ENCODE measurements at places on chromosomes 5 and 9.
A peak's percentile ranks its signal among the peaks of the same experiment; 100 is the strongest.

- DNase-seq = no peak
Measured at GRCh38 chr5:77635917-77636640, 2.4 kb downstream of the OTP start.

- no peak for DNase-seq
Measured at GRCh38 chr5:45601424-45601823, 94.8 kb downstream of the HCN1 start.

GRCh38 chr5:66144834-66145390 is 812 bp downstream of the SREK1 start:
- no peak for DNase-seq

DNA sequence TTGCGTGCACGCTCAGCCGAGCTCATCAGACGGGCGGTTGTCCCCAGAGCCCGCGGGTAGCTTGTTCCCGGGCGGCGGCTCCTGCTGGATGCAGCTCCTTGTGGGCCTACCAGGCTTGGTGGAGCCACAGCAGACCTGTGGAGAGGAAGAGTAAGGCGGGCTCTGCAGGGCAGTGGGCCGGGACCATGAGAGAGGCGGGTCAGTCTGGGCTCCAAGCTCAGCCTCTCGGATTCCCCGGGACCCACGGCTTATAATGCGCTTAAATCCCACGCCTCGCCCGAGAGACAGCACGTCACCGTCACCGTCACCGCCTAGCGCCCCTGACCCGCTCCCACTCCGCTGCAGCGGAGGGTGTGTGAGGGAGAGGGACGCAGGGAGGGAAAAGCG is 1.9 kb upstream of the ANKRD18A start:
- DNase-seq = peak; percentile 17

DNA sequence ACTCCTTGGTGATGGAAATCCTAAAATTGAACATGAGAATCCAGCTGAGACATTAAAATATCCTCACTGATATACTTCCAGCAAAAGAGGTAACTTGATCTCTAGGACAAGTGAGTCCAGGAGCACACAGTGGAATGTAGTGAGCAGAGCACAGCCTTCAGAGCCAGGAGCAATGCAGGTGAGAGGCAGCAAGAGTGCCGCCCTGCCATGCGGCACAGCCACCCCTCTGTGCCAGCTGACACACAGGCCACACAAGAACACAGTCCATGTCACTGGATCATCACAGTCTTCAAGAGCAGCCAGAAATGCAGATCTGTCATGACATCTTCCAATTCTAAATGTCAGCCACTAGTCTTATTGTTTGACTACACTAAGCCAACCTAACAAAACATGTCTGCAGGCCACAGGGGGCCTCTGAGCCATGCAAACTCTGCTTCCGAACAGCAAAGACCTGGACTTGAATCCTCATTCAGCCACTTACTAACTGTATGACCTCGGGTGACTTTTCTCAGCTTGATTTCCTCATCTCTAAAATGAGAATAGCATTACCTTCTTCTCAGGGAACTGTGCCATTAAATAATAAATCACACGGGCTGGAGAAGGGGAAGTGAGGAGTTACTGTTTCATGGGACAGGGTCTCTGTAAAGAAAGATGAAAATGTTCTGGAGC is 47.0 kb downstream of the CCDC125 start:
- DNase-seq = no peak

- no peak for DNase-seq
Measured at GRCh38 chr9:27165068-27165467, 56.0 kb downstream of the TEK start.

- DNase-seq = peak; percentile 75
Measured at GRCh38 chr5:155735388-155735787, 591.6 kb upstream of the SGCD start.

DNA sequence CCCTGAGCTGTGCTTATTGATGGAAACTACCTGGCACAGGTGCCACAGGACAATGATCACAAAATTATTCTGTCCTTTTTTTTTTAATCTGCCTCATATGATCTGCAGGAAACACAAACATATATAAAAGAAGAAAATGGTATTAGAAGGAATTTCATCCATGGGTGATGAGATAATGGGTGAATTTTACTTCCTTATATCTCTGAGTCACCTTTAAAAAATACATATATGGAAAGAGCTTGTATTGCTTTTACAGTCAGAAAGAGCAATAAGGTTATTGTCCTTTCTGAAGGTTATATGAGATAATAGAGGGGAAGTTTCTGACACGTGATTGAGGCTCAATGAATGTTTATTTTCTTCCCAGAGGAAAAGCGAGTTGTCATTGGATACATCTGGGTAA is 31.6 kb downstream of the NEURL1B start:
- DNase-seq = no peak

DNA sequence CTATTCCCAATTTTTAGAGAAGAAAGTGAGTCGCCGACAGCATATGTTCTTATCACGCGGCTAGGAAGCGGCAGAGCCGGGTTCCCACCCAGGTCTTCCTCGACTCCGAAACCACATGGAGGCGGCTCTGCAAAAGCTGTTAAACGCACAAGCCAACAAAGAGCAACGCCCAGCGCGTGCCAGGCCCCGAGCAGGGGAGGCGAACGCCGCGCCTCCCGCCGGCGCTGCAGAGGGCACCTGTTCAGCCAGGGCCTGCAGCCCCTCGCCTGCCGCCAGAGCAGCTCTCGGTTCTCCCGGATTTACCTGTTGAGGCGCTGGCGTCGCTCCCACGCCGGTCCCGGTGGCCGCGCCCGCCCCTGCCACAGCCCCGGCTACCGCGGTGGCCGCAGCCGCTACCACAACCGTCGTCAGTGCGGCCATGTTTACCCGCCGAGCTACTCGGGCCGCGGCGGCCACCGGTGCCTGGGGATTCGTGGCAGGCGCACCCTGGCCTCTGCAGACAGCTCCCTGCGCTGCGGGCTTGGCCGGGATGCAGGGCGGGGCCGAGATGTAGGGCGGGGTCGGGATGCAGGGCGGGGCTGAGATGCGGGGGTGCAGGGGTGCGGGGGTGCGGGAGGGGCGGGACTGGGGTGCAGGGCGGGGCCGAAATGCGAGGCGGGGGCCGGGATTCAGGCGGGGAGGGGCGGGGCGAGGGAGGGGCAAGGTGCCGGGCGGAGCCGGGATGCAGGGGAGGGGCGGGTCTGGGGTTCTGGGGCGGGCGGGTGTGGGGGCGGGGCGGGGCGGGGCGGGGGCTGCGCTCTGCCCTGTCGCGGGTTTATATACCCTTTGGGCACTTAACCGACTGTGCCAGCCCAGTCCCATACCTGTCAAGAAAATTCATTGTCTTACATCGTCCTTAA is at the start of gene CCDC112:
TSS of gene CCDC112 (minus strand) at position 531 of the 899 bp plus-strand sequence. CDS start at position 420, 111 bp downstream.
- peak; percentile 94 for DNase-seq

- no peak for DNase-seq
Measured at GRCh38 chr5:64968591-64969110, 199.9 kb downstream of the CWC27 start.

- DNase-seq = no peak
Measured at GRCh38 chr9:36893184-36893583, 140.9 kb downstream of the PAX5 start.

- DNase-seq = no peak
Measured at GRCh38 chr5:36494841-36495601, 111.4 kb upstream of the SLC1A3 start.

DNA sequence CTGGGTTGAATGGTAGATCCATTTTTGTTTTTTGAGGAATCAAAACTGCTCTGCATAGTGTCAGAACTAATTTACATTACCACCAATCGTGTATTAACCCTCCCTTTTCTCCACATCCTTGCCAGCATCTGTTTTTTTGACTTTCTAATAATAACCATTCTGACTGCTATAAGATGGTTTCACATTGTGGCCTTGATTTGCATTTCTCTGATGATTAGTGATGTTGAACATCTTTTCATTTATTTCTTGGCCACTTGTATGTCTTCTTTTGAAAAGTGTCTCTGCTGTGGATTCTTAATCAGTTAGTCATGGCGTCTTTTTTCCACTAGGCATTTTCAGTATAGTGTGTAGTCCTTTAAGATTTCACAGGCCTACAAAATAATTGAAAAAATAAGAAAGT is 2144.3 kb upstream of the C9orf72 start:
- no peak for DNase-seq

DNA sequence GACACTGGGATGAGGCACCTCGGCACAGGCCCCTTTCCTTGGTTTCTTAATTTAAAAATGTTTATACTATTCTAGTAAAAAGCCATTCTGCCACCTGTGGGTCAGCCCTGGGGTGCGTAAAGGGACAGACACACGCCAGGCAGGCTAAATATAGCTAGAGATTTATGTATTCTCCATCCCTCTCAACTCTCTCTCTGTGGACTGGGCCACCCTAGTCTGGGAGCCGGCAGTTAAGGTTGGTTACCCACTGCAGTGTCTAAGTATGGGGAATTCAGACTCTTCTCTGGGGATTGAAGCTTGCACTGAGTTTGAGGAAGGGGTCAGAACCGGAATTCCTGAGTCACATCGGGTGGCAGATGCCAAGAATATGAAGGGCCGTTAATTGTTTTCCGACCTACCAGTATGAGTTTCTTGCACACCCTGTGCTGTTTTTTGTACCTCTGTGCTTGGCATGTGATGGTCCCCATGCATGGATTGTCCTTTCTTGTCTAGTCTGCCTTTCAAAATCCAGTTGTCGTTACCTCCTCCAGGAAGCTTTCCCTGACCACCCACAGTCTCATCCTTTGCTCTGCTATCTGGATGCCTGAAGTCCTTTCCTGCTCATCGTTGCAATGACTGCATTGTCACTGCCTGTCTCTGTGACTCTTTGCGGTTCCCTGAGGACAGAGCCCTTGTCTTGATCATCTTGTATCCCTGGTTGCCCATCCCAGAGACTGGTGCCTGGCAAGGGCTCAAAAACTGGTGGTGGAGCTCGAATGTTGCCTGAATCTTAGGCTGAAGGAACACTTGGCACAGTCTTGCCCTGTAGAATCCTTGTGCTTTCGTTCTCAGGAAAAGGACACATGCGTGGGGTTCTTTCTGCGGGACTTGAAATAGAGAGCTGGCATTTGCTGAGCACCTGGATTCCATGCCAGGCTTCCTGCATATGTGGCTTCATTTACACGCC is 2.1 kb downstream of the NEURL1B start:
- DNase-seq = no peak

GRCh38 chr5:32955814-32956213 is 244.7 kb downstream of the NPR3 start:
- DNase-seq = no peak

DNA sequence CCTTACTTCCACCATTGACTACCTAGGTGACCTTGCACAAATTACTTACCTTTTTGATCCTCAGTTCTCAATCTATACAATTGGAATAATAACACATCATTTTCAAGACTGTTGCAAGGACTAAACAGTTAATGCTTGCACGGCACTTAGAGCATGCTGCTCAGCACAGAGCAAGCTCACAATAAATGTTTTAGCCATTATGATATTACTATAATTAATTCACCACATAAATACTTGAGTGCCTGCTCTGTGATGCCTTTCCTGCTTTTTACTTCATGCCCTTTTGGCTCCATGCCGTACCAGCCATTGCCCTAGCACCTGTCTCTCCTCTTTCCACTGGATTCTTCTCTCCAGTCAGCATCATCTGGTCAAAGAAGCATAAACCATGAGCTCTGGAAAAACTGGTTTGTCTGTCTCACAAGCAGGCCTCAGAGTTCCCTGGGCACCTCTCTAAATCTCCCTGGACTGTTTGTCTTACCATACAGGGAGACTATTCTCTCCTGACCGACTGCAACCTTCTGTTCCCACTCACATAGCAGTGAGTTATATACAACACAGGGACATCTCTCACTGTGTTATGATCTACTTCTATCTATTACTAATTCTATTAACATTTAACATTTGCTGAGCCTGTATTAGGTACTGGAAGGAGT is 260.4 kb upstream of the ADRA1B start:
- DNase-seq = no peak

GRCh38 chr5:90307322-90307721 is 102.2 kb downstream of the CETN3 start:
- DNase-seq = no peak

DNA sequence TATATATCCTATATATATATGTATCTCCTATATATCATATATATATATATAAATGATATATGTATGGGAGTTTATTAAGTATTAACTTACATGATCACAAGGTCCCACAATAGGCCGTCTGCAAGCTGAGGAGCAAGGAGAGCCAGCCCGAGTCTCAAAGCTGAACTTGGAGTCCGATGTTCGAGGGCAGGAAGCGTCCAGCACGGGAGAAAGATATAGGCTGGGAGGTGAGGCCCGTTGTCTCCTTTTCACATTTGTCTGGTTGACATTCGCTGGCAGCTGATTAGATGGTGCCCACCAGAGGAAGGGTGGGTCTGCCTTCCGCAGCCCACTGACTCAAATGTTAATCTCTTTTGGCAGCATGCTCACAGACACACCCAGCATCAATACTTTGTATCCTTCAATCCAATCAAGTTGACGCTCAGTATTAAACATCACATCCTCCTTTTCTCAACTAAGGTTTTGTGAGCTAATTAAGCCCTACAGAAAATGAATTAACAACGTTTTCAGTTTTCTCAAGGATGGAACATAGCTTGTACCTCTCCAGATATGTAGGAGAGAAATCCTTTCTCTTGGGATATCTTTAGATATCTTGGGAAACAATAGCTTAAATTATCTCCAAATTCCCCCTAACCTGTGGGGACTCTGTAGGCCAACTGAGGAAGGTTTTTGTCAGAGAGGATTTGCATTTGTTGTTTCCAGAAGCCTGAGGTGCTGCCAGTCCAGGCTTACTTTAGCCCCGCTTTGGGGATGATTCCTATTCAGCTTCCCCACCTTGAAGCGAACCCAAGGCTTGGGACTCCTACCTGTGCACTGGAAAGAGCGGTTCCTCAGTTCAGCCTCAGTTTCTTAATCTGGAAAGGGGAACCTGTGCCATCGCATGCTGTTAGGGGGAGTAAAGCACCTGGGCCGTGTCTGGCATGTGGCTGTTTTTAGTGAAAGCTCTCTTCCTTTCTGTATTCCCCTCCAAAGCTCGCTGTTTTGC is 163.2 kb downstream of the CACNA1B start:
- DNase-seq = no peak

DNA sequence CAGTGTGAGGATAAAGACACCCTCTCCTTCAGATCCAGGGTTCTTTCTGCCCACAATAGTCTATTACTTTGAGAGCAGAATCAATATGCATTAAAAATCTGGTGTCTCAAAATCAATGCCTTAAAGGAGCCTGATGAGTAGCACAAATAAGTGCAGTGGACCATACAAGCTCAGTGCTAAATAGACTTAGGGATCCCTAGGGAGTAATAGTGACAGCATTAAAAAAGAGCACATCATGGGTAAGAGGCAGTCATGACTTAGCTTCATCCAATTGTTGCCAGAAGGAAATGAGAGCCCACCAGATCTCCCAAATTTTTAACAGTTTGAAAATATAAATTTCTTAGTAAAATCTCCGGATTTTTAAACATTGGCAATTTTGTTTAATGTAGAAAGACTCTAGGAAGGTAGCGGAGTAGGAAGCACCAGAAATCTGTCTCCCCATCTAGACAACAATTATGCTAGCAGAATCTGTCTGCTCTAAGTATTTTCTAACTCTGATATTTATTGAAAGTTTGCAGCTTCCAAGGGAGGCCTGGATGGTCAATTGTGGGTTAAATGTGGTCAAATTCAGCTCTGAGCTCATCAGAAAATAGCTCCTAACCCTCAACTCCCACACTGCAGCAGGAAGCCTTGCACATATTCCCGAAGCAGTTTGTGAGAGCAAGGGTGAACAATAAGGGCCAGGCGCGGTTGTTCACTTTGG is 443.9 kb downstream of the TLE1 start:
- no peak for DNase-seq
